CMK (cell line): ENCODE measurements at places on chromosomes 1 and 21.

DNA sequence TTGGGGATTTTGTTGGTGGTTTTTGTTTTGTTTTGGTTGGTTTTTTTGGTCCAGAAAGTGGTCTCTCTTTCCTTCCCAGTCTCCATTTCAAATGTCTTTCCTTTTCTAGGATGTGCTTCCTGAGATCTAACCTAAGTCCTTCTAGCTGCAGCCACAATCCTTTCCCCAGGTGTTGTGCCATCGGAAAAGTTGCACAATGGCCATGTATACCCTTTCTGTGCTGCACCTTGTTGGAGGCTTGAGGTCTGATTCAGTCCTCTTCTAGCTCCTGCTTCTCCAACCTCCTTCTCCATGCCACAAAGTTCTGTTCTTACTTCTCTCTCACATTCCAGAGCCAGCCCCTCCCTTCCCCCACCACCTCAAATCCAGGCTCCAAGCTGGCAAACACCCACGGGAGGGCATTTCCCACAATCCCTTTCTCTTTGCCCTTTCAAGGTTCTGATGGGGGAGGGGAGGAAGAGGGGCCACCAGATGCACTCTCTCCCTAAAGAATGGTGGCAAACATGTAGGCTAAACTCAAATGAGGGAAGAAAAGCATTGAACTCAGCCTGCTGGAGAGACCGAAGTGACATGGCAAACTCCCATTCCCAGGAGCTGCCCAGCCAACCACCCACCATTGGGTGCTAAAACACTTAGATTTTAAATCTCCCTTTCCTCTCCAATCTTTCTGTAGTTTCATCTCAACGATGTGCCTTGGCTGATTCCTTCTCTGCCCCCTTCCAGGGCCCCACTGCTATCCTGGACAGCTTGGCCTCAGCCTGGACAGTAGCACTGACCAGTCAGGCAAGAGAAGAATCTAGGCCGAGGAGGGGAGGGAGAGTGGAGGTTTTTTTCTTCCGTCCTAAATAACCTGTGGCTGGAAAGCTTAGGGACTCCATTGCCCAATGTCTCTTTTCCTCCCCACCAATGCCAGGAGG, 2.9 kb downstream of the KCNJ10 start:
- DNase-seq = no peak

DNA sequence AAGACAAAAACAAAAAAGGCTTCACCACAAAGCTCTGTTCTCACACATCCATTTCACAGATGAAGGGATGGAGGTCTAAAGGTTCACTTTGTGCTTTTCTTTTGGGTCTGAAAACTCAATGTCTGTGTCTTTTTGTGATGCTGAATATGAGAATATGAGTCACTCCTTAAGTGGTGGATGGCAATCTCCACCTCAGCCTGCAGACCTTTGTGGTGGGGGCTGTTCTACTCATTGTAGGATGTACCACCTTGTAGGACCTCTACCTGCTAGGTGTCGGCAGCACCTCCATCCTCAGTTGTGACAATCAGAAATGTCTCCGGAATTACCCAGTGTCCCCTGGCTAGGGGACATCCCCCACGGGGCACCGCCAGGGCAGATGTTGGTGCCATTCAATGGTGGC, 42.8 kb downstream of the UBASH3A start:
- DNase-seq = no peak

GRCh38 chr21:34203851-34204420, 130.6 kb downstream of the MRPS6 start:
- no peak for DNase-seq

DNA sequence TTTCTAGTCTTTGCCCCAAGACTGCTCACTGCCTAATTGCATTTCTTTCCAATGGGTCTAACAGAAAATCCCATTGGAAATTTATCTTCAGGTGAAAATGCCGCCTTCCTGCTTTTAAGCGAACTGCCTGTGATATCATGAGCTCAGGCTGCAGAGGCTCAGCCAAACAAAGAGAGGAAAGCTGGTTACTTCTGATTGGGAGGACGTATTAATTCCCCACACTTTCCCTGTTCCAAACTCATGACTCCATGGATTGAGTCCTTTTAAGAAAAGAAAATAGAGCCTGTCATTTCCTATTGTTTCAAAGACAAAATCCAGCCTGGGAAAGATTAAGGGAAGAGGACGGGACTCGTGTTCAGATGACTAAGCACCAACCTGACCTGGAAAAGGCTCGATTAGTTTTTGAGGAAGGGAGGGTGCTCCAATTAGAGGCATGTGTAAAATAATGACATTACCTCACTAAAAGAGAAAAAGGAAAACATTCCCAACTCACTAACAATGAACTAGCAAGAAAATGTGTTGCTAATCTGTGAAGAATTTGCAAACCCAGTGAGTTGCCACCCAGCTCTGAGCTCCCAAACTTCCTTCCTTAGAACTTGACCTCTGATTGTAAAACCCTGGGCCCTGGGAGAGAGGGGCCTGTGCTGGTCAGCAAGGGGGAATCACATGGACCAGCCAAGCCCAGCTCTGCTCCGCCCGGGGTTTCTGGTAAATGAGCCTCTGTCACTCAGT, 61.2 kb downstream of the TCP10L start:
- no peak for DNase-seq

DNA sequence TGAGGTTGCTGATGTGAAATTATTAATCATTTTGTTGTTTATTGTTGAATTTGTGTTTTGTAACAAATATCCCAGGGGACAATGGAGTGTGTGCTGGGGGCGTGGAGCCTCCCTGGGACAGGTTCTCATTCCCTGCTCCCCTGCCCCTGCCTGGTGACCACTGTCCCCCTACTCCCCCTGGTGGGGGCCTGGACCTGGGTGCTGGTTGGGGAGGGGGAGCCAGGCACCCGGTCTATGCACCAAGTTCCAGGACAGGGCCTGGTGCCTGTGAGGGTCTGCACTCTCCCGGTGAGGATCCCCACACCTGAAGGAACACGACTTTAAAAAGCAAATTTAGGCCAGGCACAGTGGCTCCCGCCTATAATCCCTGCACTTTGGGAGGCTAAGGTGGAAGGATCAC, 42.4 kb downstream of the CHD5 start:
- DNase-seq = no peak

- no peak for DNase-seq
These were observed 19.7 kb upstream of the CHI3L1 start for GRCh38 chr1:203206129-203206687.

GRCh38 chr1:24981631-24982005, 51.5 kb upstream of the RUNX3 start:
- DNase-seq = no peak

GRCh38 chr1:154955039-154955717, 721 bp downstream of the PBXIP1 start:
- no peak for DNase-seq

DNA sequence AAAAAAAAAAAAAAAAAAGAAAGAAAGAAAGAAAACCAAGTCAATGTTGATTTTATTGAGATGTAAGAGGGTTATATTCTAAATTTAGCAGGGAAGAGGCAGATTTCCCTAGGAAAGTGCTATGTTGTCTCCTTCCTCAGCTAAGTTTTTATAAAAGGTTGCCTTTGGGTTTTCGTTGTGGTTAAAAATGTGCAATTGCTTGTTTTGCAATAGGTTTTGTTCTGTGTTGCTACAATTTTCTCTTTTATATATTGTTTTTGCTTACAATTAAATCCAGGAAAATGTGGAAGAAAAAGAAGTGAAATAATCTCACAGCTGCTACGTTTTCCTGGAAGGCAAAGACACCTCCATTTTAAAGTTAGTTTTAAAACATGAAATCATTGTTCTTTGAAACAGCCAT, 136.7 kb upstream of the C1orf105 start:
- no peak for DNase-seq

DNA sequence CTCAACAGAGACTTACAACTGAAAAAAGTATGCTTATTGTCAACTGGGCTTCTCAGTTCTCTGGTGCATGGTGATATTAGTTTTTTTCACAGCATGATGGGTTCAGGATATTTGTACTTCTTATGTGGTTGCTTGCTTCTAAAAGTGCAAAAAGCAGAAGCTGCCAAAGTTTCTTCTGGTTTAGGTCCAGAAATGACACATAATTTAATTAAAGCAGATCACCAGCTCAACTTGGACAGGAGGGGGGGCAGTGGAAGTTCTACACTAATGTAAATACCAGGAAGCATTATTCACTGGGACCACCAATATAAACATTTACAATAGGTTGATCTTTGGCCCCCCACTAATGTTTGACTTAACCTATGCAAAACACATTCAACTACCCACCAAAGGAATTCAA, 354.8 kb upstream of the BRINP3 start:
- DNase-seq = no peak

GRCh38 chr1:15723631-15724246, 12.3 kb upstream of the SLC25A34 start:
- no peak for DNase-seq
